Activated gamma-delta T cell (primary cell): ENCODE measurements at places on chromosomes 3 and 15.
A peak's percentile ranks its signal among the peaks of the same experiment; 100 is the strongest.

DNA sequence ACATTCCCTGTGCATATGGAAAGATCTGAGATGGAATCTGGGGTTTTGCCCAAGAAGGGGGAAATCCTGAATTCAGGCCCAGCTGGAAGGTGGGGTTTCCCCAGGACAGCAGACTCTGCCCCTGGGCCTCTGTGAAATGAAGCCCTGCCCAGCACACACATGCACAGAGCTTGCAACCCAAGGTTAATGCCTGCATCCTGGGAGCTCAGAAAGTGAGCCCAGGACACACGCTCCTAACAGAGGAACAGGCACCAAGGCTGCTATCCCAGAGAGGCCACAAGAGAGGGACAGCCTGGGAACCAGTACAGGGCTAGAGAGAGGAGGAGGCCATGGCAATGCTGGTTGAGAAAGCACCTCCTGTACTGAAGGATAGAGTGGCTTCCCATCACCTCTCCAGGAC is 16.1 kb downstream of the SEMA5B start:
- no peak for DNase-seq

- no peak for DNase-seq
Observed at GRCh38 chr15:41620536-41621199, 39.5 kb upstream of the MGA start.

DNA sequence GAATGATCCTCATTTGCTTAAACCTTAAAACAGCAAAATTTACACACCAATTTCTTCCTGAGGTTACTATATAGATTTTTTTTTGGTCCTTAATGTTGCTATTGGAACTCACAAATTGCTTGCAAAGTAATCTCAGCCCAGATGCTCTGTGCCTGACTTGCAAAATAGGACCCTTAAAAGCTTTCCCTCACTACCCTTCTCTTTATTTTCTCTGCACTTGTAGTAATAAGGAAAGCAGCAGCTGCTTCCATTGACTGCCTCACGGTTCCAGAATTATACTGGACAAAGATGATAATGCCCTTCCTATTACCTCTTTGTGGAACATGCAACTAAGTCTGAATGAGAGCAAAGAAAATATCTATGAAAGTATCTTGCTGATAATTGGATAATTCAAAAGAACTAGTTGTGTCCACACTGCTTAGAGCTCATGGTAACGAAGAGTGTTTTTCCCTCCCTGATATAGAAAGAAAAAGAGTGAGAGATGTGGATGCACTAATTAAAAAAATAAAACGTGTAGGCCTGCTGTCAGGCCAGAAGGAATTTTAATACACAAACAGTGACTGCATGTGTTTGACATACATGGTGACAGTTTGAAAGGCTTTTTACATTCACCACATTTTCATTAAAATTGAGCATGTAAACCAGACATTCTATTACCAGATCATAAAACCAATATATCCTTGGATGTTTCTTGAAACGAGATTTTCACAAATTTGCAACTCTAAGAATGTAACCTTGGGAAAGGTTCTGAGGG is 783.1 kb downstream of the GBE1 start:
- no peak for DNase-seq

DNA sequence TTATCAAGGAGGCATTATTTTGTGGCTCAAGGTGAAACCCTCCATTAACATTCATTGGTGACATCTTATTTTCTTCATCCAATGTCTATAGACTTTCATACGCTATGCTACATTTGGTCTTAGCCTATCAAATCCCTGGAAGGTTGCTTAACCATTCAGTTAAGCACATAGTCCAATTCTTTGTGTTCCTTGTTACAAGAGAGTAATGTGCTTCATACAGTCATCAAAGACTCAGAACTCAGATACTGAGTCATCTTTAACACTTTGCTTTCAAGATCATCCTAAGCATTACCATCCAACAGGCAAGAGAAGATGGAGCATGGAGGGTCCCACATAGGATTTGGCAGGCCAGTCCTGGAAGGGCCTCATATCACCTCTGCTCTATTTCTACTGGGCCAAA is 1202.1 kb downstream of the ROBO1 start:
- no peak for DNase-seq

- DNase-seq: no peak
Observed at GRCh38 chr3:128487813-128488635, 5.0 kb downstream of the GATA2 start.

DNA sequence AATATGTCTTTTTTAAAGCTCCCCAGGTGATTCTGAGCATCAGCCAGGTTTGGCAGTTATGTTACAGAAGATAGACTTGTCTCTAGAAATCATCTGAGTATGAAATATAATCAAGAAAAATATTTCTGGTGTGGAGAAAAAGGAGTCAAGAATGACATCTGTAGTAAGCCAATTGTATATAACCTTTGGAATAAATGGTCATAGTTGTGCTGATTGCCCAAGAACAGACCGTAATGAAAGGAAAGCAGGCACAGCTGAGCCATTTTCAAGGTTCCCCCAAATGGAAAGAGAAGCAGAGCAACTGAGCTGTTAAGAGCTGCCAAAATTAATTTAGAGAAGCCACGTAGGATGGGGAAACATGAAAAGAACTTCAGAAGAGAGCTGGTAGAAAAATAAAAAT is 26.6 kb downstream of the GOLM2 start:
- no peak for DNase-seq

DNA sequence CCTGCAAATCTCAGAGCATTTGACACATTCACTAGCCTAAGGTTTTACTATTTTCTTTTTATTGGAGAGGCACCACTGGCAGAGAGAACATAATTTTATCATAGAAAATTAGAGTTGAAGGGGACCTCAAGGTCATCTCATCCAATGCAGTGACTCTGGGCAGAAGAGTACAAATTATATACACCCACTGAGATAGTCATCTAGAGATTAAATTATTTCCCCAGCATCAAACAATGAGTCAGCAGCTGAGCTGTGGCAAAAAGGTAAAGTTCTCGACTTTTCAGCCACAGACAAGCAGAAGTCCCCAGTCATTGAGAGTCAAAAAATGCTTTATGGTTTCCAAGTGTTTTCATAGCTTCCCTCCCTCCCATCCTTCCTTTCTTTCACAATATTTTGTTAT is 39.3 kb upstream of the SEMA6D start:
- no peak for DNase-seq

- no peak for DNase-seq
Observed at GRCh38 chr15:69983696-69984265, 113.9 kb downstream of the TLE3 start.

DNA sequence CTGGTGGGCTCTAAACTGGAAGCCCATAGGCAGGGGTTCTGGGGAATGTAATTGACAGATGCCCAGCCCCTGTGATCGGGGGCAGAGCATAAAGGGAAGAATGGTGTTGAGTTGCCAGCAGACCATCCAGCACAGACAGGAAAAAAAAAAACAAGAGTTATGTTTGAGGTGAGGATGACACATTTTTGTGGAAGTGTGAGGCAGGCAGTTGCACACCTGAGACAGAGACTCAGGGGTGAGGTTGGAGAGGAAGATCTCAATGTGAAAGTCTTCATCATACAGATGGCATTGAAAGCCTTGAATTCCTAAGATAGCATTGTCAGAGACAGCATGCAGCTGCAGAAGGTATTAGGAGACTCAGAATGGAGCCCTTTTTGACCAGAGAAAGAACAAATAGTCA is 18.6 kb upstream of the ST8SIA2 start:
- no peak for DNase-seq

DNA sequence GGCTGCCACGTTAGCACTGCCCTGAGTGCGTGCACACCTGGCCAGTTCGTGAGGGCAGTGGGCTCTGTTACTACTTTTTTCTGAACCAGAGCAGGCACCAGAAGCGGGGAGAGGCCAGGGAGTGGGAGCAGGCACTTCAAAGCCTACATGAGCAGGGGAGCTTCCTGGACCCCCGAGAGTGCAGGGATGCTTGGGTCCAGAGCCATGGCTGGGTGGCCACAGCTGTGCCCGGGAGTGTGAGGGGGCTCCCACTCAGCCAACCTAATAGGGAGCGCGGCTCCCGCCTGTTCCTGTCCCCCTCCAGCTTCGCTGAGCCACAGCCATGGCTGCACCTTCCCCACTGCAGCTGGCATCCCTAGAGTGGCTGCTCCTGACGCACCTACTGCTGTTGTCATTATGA is 1423.3 kb downstream of the SI start:
- no peak for DNase-seq

DNA sequence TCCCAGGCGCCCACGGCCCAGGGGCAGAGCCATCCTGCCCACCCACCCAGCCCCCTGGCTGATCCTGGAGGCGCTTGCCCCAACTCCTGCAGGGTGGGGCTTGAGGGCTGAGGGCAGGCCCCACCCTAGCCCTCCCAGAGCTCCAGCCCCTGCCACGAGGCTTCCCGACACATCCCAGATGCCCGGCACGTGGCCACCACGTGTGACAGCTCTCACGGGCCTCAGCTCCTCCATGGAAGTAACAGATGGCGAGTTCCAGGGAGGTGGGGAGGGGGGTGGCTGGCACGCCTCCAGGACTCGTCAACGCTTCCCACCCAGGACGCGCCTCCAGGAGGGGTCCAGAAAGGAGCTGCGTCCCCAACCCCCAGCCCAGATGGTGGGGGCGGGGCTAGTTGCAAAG is 29.1 kb downstream of the PLXND1 start:
- no peak for DNase-seq

DNA sequence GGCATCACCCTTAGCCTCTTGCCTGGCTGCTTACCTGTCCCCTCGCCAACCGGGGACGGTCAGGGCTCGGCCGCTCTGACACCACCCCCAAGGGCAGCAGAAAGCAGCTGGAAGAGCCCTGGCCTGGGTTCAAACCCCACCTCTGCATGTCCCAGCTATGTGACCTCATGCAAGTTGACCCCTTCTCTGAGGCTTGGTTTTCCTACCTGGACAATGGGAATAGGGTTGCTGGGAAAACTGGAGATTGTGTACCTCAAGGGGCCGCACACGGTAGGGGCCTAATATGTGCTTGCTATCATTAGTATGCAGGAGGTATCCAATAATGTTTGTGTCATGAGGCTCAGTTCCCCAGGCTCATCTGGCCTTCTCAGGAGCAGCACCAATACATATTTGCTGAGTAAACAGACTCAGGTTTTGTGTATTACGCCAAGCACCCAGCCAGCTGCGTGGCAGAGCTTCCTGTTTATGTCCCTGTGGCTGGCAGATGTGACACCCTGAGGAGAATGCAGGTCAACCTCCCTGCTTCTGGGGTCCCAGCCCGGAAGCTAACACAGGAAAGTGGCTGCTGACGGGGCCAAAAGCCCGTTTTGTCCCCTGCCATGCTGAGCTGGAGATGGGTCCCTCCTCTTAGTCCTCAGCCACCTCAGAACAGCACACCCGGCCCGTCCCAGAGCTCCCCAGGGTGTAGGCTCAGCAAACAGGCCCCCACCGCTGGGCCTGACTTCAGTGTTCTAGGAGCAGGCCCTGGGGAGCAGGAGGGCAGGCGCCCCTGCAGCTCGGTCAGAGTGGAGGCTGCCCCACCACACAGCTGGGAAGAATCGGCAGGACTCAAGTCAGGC is 29.7 kb downstream of the PLXND1 start:
- DNase-seq: peak; percentile 33

DNA sequence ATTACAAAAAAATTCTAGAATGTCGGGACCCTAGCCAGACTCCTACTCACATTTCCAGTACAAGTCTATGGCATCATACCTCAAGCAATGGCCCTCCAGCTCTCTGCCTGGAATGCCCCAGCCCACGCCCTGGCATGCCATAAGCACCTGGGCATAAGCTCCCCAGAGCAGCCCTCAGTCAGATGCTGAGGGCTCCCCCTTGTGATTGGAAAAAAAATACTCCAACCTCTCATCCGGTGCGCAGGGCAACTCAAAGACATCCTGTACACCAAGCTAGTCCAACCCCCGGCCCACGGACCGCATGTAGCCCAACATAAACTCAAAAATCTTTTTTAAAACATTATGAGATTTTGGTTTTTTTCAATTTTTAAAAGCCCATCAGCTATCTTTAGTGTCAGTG is 115.4 kb downstream of the NEK10 start:
- no peak for DNase-seq

GRCh38 chr3:98058244-98058960 is 23.3 kb upstream of the GABRR3 start:
- DNase-seq: no peak

DNA sequence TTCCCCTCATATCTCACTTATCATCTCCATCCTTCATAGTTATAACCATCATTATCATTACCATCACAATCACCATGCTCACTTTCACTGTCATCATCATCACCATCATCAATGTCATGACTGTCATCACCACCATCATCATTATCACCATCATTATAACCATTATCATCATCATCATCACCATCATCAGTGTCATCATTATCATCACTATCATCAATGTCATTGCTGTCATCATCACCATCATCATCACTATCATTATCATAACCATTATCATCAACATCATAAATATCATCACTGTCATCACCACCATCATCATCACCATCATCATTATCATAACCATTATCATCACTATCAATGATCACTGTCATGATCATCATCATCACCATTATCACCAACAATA is 44.1 kb downstream of the SSUH2 start:
- no peak for DNase-seq

DNA sequence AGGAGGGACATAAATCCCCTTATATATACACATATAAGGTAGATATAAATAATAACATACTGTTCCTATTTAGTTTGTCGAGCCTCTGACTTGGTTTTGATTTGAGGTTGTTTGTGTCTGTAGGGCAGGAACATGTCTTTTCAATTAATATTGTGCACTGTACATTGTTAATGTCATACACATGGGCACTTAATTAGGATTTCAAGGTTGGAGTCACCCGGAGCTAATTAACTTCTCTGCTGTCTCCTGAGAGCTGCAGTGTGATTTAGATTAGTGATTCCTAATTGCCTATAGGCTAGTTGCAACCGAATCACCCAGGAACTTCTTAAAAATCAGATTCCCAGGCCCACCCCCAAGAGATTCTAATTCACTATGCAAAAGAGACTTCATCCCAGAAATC is 50.4 kb upstream of the FILIP1L start:
- no peak for DNase-seq

DNA sequence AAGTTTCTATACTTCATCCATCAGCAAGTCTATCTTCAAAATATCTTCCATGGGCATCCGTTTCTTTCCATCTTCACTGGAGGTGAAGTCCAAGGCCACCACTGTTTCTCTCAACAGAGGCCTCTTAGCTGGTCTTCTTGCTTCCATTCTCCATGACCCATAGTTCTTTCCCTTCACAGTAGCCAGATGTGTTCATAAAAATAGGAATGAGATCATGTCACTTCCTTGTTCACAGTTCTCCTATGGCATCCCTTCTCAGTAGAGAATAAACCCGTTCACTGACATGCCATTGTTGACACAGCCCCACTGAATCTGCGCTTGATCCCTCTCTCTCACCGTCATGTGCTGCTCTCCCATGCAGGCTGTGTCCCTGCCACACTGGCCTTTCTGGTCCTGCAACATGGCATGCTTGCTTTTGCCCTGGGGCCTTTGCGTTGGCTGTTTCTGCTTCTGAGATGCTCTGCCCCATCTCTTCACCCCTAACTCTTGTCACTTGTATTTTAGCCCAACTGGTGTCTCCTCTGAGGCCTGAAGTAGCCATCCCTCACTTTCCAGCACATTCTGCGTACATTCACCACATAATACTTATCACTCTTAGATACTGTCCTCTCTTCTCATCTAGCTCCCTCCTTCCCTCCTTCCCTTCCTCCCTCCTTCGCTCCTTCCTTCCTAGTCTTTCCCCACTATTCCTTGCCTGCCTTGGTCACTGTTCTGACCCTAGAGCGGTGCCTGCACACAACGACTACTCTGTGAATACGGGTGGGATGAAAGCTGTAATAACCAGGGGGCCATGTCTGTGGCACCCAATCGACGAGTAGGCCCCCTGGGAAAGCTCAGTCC is 42.0 kb downstream of the STARD5 start:
- no peak for DNase-seq
